Stimulated activated CD4-positive, alpha-beta T cell treated with anti-CD3 and anti-CD28 coated beads, TNF-alpha, amount 100 ng/mL, for 1 hour (primary cell): ENCODE measurements at places on chromosomes 16 and 17.

DNA sequence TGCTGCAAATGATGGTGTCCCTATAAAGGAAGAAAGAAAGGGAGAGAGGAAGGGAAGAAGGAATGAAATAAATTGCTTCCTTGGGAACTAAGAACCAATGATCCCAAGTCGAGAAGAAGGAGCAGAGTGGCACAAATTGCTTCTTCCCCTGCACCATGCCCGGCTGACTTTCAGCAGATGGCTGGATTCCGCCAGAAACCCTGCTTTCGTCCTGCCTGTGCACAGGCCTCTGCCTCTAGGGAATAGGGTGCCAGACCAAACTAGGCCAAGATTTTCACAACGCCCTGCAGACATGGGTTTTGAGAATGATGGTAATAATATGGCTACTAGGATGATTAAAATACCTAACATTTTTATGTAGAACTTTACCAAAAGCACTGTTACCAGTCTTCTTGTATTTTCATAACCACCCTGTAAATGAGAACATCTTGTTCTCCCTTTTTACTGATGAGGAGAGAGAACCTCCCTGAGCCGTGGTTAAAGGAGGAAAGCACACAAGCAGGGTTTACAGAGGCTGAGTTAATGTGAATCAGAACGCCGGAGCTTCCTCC, 122.1 kb upstream of the HSBP1 start:
- no peak for DNase-seq

GRCh38 chr17:59223813-59224212, 3.5 kb downstream of the GDPD1 start:
- no peak for DNase-seq

GRCh38 chr17:65712383-65713267, 151.2 kb upstream of the AXIN2 start:
- no peak for DNase-seq

DNA sequence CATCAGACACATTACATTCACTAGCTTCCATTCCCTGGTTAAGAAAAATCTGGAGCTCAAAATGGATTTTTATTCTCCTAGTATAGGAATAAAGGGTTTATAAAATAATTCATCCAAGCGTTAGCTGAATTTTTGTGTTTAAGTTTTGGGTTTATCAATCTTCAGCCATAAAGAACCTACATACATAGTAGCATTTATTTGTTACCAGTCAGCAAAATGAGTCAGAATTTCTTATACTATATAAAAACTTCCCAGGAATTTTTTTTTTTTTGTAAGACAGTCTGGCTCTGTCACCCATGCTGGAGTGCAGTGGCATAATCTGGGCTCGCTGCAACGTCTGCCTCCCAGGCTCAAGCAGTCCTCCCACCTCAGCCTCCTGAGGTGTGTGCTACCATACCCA, 40.2 kb upstream of the SLC12A3 start:
- DNase-seq, result no peak

GRCh38 chr16:72107371-72107770, 13.7 kb downstream of the DHX38 start:
- DNase-seq, result no peak

GRCh38 chr17:9668517-9668916, 23.2 kb downstream of the USP43 start:
- DNase-seq, result no peak

DNA sequence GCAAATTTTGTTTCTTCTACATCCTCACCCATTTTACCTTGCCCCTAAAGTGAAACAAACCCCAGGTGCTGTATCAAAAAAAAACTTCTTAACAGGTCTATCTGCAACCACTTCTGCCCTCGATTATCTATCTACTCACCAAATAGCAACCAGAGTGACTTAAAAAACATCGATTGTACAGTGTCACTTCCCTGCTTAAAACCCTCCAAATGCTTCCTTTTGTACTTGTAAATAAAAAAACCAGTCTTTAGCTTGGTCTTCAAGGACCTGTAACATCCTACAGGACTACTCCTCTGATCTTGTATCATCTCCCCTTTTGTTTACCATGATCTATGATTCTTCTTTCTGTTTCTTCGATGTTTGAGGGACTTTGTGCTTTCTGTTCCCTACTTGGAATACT, 82.7 kb upstream of the CORO6 start:
- no peak for DNase-seq

DNA sequence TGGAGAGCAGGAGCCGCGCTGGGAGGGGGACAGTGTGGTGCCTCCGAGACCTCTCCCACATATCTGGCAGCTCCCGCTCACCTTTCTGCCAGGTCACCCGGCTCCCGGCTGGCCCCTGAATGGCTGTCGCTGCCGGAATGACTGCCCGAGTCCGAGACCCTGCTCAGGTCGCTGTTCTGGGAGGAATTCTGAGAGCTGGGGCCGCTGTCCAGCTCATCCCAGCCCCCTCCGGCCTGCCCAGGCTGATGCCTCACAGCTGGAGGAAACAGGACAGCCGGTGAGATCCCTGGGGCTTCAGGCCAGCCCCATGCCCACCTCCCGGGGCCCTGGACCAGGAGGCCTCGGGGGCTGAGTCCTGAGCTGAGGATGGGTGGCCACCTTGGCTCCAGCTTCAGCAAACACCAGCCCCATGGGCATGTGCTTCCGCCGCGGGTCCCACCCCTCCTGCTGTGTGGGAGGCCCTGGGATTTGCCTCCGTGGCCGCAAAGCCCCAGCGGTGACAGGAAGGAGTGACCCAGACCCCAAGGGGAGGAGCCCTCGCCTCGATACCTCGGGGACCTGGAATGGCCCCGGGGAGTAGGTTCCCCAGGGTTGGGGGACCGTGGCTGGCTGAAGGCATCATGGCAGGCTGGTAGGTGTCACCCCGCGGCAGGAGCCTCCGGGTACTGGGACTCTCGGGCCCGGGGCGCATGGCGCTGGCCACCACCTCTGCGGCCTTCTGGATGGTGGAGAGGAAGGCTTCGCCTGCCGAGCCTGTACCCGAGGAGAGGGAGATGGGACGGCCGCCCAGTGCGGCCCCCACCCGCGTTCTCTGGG, 6.9 kb downstream of the TEPSIN start:
- DNase-seq, result no peak
